ENCODE measurements at places on chromosomes 6 and 20.

- no peak for DNase-seq
These were observed 12.3 kb upstream of the CBFA2T2 start for GRCh38 chr20:33477386-33478234.

DNA sequence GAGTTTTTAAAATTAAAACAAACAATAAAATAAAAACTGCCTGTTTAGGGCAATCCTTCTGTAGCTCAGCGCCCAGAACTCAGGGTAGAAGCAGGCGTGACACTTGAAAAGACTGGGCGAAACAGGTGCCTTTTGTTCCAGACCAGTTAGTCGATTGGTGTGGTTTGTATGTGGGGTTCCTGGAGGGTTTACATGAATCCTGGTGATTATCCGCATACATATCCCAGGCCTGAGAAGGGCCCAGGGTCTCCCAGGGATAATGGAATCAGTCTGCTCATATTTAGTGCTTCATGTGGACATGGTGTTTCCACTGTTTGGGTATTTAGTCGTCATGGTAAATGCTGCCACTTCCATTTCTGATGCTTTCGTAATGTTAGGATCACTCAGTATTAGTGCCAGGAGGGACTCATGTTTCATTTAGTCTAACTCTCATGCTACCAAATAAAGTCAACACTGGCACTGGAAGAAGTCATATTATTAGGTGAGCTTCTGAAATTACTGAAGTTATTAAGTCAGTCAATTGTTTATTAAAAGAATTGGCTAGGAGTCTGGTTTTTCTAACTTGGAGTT, 116.5 kb downstream of the SAMD5 start:
- no peak for DNase-seq

DNA sequence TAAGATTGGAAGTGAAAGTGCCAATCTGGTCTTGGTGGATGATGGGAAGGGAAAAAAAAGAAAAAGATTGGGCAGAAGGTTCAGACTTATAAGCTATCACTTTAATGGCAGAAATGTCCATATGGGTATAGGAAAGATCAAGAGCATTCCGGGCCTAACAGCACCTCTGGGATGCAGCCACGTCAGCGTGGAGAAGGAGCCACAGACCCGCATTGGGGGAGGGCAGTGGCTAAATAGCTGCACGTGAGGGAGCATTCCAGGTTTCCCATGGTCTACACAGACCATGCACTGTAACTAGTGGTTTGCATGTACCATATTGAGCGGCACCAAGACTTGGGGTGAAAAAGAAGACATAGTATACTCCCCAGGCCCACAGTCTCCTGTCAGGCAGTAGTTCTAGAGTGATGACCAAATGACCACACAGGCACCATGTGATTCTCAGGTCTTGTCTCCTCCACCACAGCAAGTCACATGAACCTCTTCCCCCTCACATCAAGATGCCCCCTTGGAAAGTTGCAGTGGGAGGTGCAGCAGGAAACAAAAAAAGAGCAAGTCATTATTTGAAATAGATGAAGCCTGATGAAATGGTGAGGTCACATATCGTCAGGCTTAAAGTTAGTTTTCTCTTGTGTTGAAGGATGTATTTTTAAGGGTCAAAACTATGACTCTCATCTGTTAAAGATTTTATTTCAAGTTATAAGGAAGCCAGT, 94.4 kb upstream of the TNFAIP3 start:
- DNase-seq: no peak

DNA sequence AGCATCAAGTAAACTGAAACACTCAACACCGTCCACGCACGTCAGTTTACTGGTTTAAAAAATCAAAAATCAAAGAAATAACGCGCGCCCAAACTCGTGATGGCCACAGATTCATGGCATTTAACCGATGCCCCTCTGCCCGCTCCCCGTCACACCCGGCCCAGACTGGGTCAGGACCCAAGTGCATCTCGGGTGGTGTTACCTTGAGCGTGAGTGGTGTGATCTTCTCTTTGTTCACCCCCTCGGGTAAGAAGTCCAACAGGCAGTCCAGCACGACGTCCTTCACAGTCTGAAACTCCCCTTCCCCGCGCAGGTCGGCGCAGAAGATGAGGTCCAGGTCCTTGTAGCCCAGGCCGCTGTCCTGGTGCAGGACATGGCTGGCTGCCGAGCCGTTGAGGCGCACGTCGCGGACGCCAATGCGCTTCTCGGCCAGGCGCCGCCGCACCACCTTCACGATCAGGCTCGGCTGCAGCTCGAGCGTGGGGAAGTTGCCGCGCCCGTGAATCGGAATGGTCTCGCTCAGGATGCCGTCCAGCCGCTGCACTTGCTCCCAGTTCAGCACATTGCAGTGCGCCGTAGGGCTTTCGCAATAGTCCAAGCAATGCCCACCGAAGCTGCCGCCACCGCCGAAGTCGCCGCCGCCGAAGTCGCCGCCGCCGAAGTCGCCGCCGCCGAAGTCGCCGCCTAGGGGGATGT, 945 bp downstream of the TENT5A start:
- DNase-seq: peak; percentile 71

DNA sequence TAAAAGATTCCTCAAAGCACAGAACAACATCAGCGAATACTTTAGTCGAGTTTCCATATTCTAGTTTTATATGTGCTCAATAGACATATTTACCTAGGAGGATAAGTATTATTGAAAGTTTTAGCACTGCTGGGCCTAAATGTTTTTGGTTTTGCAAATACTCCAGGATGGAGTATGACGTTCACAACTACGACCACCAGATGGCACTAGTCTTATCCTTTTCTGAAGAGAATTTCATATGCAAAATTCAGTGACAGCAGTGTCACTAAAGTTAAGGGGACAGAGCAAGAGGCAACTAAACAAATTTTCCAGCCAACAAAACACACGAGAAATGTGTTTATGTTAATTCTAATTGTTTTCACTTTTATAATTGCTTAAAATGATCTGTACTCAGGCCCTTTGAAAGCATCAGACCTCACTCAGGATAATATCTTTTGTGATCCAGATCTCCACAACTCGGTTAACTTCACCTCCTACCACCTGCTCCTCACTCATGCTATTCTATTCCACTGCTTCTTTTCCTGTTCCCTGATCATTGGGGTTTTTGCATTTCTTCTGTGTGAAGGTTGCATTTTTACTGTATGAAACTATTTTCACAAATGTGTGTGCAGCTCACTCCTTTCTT, 220.8 kb downstream of the TRDN start:
- peak; percentile 82 for DNase-seq

DNA sequence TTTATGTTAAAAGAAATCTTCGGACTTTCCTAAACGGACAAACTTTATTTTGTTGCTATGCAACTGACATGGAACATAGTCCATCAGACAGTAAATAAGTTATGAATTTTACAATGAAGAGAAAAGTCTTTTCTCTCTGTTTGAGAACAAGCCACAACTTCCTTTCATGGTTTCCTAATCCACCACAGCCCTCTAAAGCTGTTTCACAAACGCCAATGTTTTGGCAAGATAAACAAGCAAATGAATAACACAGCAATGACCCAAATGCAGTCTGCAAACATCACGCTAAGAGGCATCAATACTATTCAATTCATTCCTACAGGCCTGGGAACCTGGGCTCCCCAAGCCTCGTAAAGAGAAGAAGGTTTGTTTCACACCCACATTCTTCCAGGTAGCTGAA, 60.4 kb downstream of the HAO1 start:
- DNase-seq: peak; percentile 73

GRCh38 chr6:125598422-125598821, 151.0 kb upstream of the HEY2 start:
- peak; percentile 73 for DNase-seq

DNA sequence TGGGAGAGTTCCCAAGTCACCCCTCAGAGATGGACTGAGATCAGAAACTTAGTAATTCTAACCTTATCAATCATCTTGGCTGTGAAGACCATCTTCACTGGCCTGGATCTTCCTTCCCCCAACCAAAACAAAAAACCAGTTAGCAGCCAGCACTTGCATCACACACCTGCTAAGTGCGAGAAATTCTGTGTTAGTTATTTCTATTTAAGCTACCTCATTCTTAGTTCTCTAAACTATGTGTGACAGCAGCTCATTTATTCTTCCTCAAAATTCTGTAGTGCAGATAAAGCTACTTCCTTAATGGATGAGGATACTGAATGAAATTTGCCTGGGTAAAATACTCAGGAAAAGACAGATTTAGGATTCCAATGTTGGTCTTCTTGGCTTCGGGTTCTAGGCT, 18.2 kb upstream of the TAGAP start:
- DNase-seq: peak; percentile 54

DNA sequence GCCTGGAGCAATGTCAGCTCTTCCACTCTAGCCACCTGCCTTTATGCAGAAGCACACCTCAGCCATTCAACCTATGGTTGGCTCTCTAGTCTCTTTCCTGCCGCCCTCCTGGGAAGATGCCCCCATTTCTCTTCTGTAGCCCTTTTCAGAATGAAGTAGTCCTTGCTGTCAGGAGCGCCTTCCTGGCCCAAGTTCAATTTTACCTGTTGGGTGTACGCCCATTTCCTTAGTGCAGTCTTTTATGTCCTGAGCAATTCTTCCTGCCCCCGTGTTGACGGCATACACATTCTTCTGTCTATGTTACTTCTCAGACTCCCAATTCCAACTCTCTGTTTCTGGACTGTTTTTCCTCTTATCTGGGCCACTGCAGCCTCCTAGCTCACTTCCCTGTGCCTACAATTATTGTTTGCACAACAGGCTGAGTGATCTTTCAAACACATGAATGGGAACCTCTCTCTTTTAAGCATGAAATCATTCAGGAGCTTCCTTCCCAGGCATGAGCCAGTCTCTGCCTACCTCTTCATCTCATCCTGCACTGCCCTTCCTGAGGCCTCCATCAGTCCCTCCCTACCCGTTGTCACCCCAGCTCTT, 389.2 kb downstream of the CD83 start:
- DNase-seq: no peak

DNA sequence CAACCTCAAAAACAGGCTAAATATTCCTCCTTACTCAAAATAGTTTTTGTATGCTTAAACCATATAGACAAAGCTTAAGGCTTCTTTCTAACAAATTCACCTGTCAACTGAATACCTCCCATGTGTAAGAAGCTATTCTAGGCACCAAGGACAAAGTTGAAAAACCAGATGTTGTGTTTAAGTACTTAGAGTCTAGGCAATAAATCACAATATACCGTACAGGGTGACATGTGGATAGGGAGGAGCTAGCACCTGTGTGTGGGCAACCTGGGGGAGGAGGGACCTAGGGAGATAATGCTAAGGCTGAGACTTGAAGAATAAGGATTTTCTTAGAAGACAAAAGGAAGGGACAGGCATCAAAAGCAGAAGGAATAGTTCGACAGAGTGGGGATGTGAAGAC, 123.5 kb downstream of the LMBRD1 start:
- no peak for DNase-seq

- DNase-seq: no peak
These were observed 899.4 kb downstream of the C6orf118 start for GRCh38 chr6:164410017-164410416.

GRCh38 chr20:8635048-8635572, 433.8 kb upstream of the PLCB4 start:
- no peak for DNase-seq

- DNase-seq: peak; percentile 88
These were observed 41.0 kb upstream of the EMILIN3 start for GRCh38 chr20:41407607-41408006.

DNA sequence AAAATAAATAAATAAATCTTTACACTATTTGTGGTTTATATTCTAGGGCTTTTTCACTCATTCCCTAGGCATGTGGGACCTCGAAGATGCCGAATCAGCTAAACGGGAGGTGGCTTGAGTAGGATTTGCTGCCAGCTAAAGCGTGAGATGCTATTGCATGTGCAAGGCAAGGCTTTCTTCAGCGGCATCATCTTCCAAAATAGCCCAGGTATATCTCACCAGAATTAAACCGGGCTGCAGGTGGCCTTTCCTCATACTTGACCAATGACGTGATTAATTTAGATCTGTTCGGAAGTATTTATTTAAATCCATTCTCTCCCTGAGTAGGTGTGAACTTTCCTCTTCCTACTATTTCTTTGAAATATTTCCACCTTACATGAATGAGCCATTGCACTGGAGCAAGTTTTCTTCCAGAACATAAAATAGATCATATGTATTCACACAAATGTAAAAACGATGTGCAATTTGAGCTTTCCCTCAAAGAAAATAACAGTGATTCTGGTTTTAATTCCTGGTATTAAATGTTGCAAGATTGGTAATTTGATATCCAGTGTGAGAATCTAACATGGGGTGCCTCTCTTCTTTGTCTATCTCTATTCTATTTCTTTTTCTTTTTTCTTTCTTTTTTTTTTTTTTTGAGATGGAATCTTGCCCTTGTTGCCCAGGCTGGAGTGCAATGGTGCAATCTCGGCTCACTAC, 24.3 kb upstream of the ZNF217 start:
- no peak for DNase-seq

DNA sequence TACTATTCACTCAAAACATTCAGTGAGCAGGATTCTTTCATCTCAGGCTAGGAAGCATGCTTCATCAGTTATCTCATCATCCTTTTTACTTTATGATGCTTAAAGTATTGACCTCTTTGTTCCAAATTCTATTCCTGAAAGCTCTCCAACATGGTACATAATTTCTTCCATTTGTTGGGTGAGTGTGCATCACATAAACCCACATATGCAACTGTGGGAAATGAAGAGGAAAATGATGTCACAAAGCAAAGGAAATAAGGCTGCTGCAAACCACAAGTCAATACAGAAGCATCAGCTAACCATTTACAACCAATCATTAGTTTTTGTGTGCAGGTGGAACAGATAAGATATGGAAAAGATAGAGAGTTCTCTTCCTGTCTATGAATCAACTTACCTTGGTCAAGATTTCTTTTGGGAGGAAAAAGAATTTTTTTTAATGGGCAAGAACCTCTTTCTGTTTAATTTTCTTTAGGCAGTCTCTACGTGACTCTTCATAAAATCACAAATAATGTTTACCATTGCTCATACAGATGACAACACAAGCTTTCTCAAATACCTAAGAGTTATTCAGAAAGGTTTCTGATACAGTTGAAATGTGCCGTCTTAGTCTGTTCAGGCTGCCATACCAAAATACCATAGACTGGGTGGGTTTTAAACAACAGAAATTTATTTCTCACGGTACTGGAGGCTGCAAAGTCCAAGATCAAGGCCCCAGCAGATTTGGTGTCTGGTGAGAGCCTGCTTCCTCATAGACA, 259.9 kb downstream of the ADGRG6 start:
- no peak for DNase-seq

GRCh38 chr6:36028877-36029324, 1.3 kb downstream of the MAPK14 start:
- peak; percentile 97 for DNase-seq

DNA sequence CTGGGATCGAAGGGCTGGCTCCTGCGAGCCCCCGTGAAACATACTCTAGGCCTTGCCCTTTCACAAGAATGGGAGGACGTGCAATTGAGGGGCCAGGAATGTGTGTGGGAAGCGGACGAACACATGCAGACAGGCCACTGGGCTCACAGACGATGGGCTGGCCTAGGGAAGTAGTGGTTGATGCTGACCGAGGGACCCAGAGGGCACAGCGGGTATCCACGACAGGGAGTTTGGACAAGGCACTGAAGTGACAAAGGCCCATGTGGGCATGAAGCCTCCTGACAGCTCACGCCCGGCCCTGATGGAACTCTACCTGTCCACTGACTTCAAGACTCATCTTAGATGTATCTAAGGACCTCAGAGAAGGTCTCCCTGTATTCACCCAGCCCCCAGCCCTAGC, 52.2 kb downstream of the MYH7B start:
- DNase-seq: no peak

Data from hematopoietic multipotent progenitor cell treated with erythropoietin and hydrocortisone succinate and interleukin-3 and kit ligand, for 4 days (in vitro differentiated cells).